ENCODE measurements at places on chromosomes 3 and 15. TPM values are rescaled to one million over a fixed set of nuclear protein-coding genes. Genes with fewer than 3 reads are reported as not detected.

DNA sequence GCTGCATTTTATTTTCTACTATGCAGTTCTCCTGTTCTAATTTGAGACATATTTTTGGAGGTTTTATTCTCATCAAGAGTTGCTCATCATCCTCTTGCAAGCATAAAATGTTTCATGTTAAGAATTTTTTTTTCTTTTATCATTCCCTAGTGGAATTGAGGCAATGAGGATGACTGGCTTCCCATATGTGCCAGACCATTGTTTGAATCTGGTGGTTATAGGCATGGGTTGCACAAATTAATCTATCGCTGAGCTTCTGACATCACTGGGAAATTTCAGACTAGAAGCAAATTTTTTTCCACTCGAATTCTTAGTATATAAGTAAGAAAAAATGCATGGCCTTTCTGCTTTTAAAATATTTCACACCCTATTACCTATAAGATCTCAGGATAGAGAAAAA, 279.1 kb upstream of the PLSCR5 start:
- no peak overlapping the region for H3K4me3 ChIP-seq
- H3K27me3 ChIP-seq: no peaks in the 10 kb centered on the region
- DNase-seq: no peak
- H3K27ac ChIP-seq: no peak overlapping the region

DNA sequence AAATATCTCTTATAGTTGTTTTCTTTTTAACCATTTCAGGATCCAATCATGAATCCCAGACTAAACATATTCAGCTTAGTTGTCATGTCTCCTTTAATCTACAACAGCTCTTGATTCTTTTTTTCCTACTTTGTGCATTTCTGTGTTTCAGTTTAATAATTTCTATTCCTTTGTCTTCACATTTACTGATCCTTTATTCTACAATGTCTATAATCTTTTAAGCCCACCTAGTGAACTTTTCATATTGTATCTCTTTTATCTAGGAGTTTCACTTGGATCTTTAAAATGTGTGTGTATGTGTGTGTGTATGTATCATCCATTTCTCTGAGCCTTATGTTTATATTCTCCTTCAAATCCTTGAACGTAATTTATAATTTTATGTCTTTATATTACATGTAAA, 70.1 kb downstream of the RNF13 start:
- H3K27me3 ChIP-seq: no peaks in the 10 kb centered on the region
- H3K36me3 ChIP-seq: no peaks in the 10 kb centered on the region
- H3K4me3 ChIP-seq: no peak overlapping the region
- H3K4me1 ChIP-seq: peaks cover 9% of the 10 kb centered on the region
- no peak overlapping the region for H3K27ac ChIP-seq

DNA sequence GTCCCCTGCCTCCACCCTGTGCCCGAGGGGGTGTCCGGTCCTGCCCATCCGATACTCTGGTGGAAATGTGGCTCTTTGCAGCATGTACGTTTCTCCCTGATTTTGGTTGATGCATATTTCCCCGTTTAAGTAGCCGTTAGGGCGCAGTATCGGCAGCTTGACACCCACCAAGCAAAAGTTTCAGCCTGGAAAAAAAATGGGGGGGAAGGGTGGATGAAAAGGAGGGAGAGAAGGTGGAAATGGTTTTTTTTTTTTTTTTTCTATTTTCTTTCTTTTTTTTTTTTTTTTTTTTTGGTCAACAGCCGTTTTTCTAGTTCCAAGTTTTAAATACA, 1.3 kb downstream of the RAP2B start:
- peaks cover 34% of the 10 kb centered on the region for H3K4me1 ChIP-seq
- H3K27me3 ChIP-seq: no peaks in the 10 kb centered on the region
- DNase-seq: no peak
- H3K36me3 ChIP-seq: no peaks in the 10 kb centered on the region

The TMOD2 gene
- polyA plus RNA-seq: 1.3 TPM

The NDN gene
- polyA plus RNA-seq: 12.2 TPM

GRCh38 chr3:7508821-7509220, 647.9 kb downstream of the GRM7 start:
- no peaks in the 10 kb centered on the region for H3K27me3 ChIP-seq
- H3K36me3 ChIP-seq: no peaks in the 10 kb centered on the region
- H3K27ac ChIP-seq: no peak overlapping the region

The STRA6 gene
- polyA plus RNA-seq: not detected

DNA sequence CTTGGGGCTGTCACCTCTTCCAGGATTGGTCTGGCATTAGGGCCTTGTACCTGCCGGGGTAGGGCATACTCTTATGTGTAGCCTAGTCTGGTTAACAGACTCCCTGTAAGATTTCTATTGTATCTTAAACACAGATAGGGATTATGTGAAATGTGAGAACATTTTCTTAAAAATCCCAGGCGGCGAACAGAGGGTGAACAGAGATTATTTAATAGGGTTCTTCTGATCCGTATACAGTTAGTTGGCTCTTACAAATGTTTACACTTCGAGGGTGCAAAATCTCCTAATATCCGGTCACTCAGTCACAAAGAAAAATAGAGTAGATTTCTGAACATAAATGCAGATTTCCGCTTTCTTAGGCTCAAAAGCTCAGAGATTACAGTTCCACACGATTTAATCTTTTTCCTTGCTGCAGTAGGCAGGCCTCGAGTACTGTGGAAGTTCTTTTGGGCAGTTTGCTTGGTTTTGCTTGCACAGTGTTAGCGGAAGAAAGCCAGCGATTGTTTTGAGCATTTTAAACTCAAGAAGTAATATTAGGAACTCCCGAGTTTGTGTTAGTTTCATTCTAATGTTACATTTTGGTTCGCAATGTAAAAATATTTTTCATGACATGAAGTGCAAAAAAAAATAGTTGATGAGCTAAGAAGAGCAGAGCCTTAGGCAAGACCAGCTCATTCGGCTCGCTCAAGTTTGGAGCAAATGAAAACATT, 993 bp downstream of the PLCL2 start:
- H3K4me3 ChIP-seq: peak overlapping the region; percentile 93
- H3K4me1 ChIP-seq: peaks cover 50% of the 10 kb centered on the region
- no peaks in the 10 kb centered on the region for H3K27me3 ChIP-seq
- H3K36me3 ChIP-seq: no peaks in the 10 kb centered on the region
- no peak for DNase-seq

DNA sequence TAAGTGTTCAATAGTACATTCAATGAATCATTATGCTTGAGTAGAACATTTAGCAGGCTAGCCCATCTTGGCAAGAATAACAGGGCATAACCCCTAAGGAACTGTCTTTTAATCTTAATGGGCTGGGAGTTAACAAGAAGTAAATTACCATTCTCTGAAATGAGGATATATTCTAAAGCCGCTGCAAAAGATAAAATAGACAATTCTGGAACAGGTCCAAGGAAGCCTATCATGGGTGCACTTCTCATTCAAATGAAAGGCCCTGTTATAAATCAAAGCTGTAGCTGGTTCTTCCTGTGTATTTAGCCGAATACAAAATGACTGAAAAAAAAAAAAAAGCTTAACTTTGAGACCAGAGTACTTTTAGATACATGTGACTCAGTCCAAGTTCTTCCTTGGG, 15.6 kb downstream of the MTHFS start:
- H3K4me3 ChIP-seq: no peak overlapping the region
- no peaks in the 10 kb centered on the region for H3K4me1 ChIP-seq
- DNase-seq: no peak
- H3K27me3 ChIP-seq: no peaks in the 10 kb centered on the region

DNA sequence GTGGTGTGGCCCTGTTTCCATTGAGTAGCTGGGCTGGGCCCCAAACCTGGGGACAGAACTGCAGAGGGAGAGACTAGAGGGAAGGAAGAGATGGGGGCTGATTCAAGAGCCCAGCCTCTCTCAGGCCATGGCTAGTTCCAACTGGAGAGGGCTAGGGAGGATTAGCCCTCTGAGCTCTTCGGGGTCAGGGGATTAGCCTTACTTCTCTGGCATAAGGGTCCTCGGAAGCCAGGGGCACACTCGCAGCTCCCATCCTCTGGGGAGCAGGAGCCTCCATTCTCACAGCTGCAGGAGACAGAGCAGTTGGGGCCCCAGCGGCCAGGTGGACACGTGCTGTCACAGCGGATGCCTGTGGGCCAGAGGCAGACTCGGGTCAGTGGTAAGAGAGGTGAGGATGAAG, 53.3 kb downstream of the RAB11A start:
- no peak overlapping the region for H3K27ac ChIP-seq
- no peaks in the 10 kb centered on the region for H3K36me3 ChIP-seq
- H3K27me3 ChIP-seq: no peaks in the 10 kb centered on the region
- no peak overlapping the region for H3K4me3 ChIP-seq
- H3K4me1 ChIP-seq: no peaks in the 10 kb centered on the region

DNA sequence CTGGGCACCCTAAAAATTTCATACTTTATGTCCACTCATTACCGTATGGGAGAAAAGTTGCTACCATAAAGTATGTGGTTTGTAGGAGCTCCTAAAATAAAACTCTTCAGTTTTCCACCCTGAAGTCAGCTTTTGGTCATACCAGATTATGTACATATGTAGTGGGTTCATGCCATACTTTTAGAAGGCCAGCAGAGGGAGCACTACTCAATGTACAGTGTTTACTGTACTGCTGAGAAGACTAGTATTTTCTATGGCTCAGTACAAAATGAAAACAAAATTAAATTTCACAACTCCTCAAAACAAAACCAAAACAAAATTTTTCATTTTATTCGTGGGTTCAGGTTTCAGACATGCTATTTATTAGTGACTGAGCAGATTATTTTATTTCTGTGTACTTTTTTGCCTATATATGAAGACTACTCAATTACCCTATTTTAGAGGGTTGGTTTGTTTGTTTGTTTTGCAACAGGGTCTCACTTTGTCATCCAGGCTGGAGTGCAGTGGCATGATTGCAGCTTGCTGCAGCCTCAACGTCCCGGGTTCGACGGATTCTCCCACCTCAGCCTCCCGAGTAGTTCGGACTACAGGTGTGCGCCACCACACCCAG, 24.3 kb downstream of the NXPE3 start:
- H3K27ac ChIP-seq: peak overlapping the region; percentile 5
- H3K4me3 ChIP-seq: no peak overlapping the region
- H3K27me3 ChIP-seq: no peaks in the 10 kb centered on the region

- DNase-seq: no peak
- peaks cover 38% of the 10 kb centered on the region for H3K36me3 ChIP-seq
- no peaks in the 10 kb centered on the region for H3K27me3 ChIP-seq
- peaks cover 9% of the 10 kb centered on the region for H3K4me1 ChIP-seq
- peak overlapping the region; percentile 79 for H3K4me3 ChIP-seq
Observed at GRCh38 chr15:78438619-78439285, 736 bp downstream of the IREB2 start.

GRCh38 chr15:60124460-60125070, 120.5 kb downstream of the FOXB1 start:
- H3K27ac ChIP-seq: no peak overlapping the region
- H3K4me1 ChIP-seq: no peaks in the 10 kb centered on the region
- H3K4me3 ChIP-seq: no peak overlapping the region
- peaks cover 23% of the 10 kb centered on the region for H3K27me3 ChIP-seq
- no peaks in the 10 kb centered on the region for H3K36me3 ChIP-seq
- DNase-seq: no peak

GRCh38 chr3:195240171-195240701, 30.7 kb downstream of the XXYLT1 start:
- H3K27ac ChIP-seq: no peak overlapping the region
- no peaks in the 10 kb centered on the region for H3K4me1 ChIP-seq
- DNase-seq: peak; percentile 76
- H3K4me3 ChIP-seq: no peak overlapping the region
- H3K27me3 ChIP-seq: no peaks in the 10 kb centered on the region
- H3K36me3 ChIP-seq: no peaks in the 10 kb centered on the region

DNA sequence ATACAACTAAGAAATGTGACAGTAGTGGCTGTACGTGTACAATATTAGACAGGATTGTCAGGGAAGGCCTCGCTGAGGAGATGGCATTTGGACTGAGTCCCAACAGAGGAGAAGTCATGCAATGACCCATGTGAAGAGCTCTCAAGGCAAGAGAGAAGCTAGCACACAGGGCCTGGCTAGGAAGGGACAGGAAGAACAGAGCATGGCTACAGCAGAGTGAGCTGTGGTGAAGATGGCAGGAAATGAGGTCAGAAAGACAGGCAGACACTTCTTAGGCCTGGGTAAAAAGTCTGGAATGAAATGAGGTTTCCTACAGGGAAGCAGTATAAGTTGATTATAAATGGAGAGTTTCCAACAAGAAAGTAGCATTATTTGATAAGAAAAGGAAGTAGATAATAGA, 33.2 kb upstream of the LEKR1 start:
- DNase-seq: peak; percentile 28
- no peak overlapping the region for H3K4me3 ChIP-seq
- H3K4me1 ChIP-seq: peaks cover 7% of the 10 kb centered on the region

- H3K36me3 ChIP-seq: no peaks in the 10 kb centered on the region
- H3K4me3 ChIP-seq: no peak overlapping the region
- H3K4me1 ChIP-seq: no peaks in the 10 kb centered on the region
- no peaks in the 10 kb centered on the region for H3K27me3 ChIP-seq
- no peak overlapping the region for H3K27ac ChIP-seq
- DNase-seq: no peak
Observed at GRCh38 chr3:112761062-112761638, 85.5 kb downstream of the CD200R1L start.

GRCh38 chr3:188689101-188689574, 482.6 kb upstream of the TPRG1 start:
- peaks cover 65% of the 10 kb centered on the region for H3K4me1 ChIP-seq
- H3K4me3 ChIP-seq: no peak overlapping the region
- no peak overlapping the region for H3K27ac ChIP-seq
- DNase-seq: no peak

The IDH2 gene
- 366 TPM for polyA plus RNA-seq
